ENCODE measurements at places on chromosomes 4 and X.

- no peak for DNase-seq
These were observed 66.0 kb downstream of the MAGEC1 start for GRCh38 chrX:141969706-141970105.

- no peak for DNase-seq
These were observed 11.3 kb upstream of the COX18 start for GRCh38 chr4:73080789-73081188.

- DNase-seq, result no peak
These were observed 16.6 kb downstream of the DKC1 start for GRCh38 chrX:154779261-154779660.

GRCh38 chr4:173212379-173212778 is 43.8 kb downstream of the GALNT7 start:
- DNase-seq, result no peak

DNA sequence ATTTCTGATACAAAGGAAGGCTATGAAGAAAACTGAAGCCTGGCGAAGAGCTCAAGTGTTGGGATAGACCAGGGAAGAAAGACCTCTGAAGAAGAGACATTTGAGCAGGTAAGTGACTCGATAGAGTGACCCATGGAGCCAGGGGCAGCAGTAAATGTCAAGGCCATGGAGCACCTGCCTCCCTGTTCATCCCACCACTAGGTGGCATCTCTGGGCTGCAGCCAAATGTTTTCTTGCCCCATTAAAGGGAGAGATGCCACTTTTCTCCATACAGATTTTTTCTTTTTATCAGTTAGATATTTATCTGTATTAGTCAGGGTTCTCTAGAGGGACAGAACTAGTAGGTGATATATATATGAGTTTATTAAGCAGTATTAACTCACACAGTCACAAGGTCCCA is 4.9 kb upstream of the ZNF81 start:
- DNase-seq, result no peak

- no peak for DNase-seq
These were observed 36.1 kb downstream of the EVC start for GRCh38 chr4:5746829-5747737.
